ENCODE measurements at places on chromosomes 7 and 10.
A peak's percentile ranks its signal among the peaks of the same experiment; 100 is the strongest.

DNA sequence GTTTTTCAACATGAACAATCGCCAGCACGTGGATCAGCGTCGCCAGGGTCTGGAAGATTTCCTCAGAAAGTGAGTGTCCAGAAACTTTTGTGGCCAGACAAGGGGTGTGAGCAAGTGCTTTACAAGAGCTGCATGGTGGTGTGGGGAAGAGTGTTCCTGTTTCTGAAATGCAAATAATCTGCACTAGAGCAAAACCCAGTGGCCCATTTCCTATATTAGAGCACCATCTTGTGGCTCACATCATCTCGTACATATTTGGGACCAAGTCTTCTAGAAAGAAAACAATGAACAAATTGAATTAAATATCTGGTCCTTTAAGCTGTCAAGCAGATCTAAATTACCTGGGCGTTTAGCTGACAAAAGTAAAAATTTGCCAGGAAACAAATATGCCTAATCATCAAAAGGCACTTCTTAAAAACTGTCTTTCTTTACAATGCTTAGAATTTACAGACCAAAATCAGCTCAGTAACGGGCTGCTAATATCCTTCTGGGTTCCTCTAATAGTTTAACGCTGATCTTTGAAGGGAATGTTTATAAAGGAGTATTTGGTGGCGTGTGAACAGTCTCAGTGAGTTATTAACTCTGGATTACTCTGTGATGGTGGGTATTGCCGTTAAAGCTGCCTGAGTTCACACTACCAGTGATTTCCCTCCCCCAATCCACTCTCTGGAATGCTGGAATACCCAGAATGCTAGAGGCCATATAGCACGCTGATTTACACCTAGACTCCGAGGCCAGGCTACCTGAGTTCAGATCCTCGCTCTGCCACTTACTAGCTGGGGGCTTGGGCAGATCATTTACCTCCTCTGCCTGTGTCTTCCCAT is 73.6 kb downstream of the SNX10 start:
- peak; percentile 58 for DNase-seq

GRCh38 chr7:29005829-29006228 is 47.7 kb upstream of the TRIL start:
- no peak for DNase-seq

DNA sequence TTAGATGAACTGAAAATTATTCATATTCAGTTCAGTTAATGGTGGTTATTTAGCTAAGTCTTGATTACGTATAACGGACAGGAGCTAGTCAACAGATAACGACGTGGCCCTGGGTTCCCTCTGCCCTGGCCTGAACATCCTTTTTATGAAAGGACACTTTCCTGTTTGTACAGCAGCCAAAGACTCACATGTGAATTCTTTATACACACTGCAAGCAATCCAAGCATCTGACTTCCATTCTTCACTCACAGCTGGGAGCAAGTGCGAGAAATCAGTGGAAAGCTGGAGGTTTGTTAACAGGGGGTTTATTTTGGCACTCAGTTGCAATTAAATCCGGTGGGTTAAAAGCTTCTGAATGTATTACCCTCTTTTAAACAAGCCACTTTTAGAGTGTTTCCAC is 148.1 kb upstream of the GDF10 start:
- no peak for DNase-seq

- DNase-seq = no peak
Measured at GRCh38 chr10:3148041-3148440, 24.5 kb downstream of the PITRM1 start.

GRCh38 chr7:103009466-103010185 is 65.0 kb downstream of the FBXL13 start:
- DNase-seq = no peak

- DNase-seq = no peak
Measured at GRCh38 chr7:142385491-142386340, 127.9 kb upstream of the PRSS58 start.

- DNase-seq = no peak
Measured at GRCh38 chr7:134966691-134967090, 19.6 kb upstream of the AGBL3 start.

- DNase-seq = no peak
Measured at GRCh38 chr7:92343714-92344113, 97.9 kb downstream of the ANKIB1 start.

DNA sequence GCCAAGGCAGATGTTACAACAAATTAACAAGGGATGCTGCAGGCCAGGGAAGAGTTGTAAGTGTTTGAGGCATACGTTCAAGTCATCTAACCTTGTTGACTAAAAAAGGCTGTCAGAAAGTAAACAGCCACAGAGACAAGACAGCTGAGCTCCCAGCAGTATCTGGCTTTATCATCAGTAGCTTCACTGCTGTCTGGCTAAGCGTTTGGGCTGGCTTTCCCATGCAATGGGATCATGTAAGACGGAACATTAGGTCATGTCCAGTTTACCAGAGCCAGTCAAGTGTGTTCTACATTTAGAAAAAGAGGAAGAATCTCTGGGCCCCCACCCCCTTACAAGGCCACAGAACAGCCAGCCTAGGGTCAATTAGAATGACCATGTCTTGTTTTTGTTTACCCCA is 51.3 kb upstream of the GSAP start:
- no peak for DNase-seq

GRCh38 chr10:22550732-22551131 is 163.6 kb downstream of the PIP4K2A start:
- peak; percentile 37 for DNase-seq

- DNase-seq = peak; percentile 62
Measured at GRCh38 chr7:28272461-28272877, 91.9 kb upstream of the JAZF1 start.

DNA sequence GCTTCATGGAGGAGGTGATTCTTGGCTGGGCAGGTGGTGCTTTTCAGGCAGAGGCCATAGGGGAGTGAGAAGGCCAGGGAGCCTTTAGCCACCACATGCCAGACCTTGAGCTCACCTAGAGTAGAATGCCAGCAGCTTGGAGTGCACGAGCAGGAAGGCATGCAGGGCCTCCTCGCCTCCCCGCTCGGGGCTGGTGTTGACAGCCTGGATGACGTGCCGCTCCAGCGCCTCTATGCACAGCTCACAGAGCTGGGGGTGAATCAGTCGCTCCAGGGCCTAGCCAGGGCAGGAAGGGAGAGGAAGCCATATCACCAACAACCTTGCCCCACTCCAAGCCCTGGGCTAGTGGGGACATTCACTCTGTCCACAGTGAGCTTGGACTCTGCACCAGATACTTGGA is 15.7 kb downstream of the HPS1 start:
- DNase-seq = no peak

- no peak for DNase-seq
Measured at GRCh38 chr7:79555571-79555970, 102.1 kb upstream of the MAGI2 start.

DNA sequence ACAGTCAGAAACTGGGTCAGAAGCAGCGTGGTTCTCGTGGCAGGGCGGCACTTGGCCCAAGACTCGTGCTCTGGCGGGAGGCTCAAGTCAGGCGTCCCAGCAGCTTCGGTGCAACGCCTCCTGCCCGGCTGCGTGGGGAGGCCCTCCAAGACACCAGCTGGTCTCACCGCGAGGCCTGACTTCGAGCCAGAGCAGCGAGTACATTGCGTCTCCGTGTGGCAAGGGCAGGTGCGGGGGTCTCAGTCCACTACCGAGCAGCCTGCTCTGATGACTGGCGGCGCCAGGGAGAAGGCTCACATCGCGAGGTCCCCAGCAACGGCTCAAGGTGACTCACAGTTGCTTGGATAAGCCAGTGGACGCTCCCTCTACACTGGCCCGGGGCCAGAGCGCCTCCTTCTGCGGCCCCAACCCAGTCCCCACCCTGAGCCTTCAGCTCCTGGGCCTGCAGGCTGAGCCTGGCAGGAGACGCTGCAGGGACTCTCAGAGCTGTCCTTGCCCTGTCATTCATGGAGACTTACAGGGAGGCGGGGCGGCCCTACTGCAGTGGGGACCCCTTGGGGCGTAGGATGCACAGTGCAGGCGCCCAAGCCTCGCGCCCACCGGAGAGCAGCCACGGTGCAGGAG is 41.9 kb upstream of the PRKAR1B start:
- no peak for DNase-seq

GRCh38 chr10:13528123-13528874 is 515 bp downstream of the BEND7 start:
- peak; percentile 53 for DNase-seq

- DNase-seq = peak; percentile 85
Measured at GRCh38 chr7:157273208-157274093, 63.4 kb upstream of the DNAJB6 start.

DNA sequence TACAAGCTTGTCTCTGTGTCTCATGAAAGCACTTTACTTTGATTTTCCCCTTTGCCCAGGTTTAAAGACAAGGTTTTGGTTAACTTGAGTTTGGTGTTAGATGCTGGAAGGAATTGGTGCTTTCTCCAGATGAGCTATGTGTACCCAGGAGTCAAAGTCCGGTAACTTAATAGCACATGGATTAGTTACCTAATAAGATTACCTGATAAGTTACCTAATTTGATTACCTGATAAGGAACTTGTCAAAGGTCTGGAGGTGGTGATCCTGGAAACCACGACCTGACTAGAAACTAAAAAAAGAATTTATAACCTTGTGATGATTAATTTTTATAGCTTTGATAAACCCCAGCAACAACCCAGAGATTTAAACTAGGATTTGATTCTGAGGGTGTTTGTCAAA is 269.9 kb upstream of the CACNA2D1 start:
- DNase-seq = no peak

DNA sequence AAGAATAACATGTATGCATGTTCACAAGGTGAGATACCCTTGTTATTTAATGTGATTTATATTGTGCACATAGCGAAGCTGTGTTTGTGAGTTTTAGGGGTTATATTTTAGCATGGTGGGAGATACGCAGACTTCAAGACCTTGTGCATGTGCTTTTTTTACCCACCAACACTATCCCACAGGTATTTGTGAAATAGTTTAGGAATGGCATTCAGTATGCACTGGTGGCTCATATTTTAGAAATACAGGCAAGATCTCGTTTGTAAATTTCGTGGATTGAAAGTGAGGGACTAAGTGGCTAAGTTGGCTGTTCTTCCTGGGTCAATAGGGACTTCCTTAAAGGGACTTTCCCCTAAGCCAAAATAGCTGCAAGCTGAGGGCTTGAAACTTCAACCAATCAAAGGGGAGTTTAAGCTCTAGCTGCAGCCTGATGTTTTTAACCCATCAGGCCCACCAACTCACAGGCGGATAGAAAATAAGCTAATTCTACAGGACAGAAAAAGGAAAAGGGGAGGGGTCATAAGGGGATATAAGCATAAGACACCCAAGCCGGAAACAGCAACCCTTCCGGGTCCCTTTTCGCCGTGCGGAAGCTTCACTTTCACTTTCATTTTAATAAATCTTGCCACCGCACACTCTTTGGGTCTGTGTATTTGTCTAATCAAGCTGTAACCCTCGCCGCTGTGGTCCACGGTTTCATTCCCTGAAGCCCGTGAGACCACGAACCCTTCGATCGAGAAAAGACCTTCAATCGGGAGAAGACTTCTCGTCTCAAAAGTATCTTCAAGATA is 291.0 kb downstream of the GPR158 start:
- DNase-seq = no peak

- DNase-seq = no peak
Measured at GRCh38 chr10:109067031-109067430, 856.3 kb downstream of the XPNPEP1 start.
